Motor neuron (in vitro differentiated cells): ENCODE measurements at places on chromosomes 1 and 21. TPM values are rescaled to one million over a fixed set of nuclear protein-coding genes. Genes with fewer than 3 reads are reported as not detected.

The HES5 gene
- not detected in 2 replicates for total RNA-seq

The EFNA1 gene
- 1.5 and 2.2 TPM in 2 replicates for total RNA-seq

The ECE1 gene
- total RNA-seq, result 15.0 and 16.3 TPM in 2 replicates

The ELF3 gene
- total RNA-seq, result 4.7 and 5.2 TPM in 2 replicates

The ZFP69 gene
- total RNA-seq, result 8.5 and 10.0 TPM in 2 replicates

DNA sequence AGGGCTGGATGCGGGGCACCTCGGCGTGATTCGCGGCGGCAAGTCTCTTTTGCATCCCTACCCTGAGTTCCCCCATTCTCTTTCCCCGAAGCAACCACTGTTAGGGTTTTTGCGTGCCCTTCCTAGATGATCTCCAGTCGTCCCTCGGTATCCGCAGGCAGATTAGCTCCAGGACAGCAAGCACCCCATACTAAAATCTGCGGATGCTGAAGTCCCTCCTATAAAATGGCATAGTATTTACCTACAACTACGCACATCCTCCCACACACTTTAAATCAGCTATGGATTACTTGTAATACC lies 22.8 kb upstream of the CFAP126 start:
- ATAC-seq, result no peak

- peak; percentile 36 for ATAC-seq
Measured at GRCh38 chr1:110565565-110565964, 40.6 kb downstream of the KCNA2 start.

GRCh38 chr1:29271724-29272123 lies 35.4 kb downstream of the PTPRU start:
- ATAC-seq, result peak; percentile 60

GRCh38 chr1:171213559-171214454 lies 28.7 kb downstream of the FMO2 start:
- ATAC-seq, result no peak

GRCh38 chr1:219189952-219190351 lies 16.3 kb downstream of the LYPLAL1 start:
- ATAC-seq, result no peak

DNA sequence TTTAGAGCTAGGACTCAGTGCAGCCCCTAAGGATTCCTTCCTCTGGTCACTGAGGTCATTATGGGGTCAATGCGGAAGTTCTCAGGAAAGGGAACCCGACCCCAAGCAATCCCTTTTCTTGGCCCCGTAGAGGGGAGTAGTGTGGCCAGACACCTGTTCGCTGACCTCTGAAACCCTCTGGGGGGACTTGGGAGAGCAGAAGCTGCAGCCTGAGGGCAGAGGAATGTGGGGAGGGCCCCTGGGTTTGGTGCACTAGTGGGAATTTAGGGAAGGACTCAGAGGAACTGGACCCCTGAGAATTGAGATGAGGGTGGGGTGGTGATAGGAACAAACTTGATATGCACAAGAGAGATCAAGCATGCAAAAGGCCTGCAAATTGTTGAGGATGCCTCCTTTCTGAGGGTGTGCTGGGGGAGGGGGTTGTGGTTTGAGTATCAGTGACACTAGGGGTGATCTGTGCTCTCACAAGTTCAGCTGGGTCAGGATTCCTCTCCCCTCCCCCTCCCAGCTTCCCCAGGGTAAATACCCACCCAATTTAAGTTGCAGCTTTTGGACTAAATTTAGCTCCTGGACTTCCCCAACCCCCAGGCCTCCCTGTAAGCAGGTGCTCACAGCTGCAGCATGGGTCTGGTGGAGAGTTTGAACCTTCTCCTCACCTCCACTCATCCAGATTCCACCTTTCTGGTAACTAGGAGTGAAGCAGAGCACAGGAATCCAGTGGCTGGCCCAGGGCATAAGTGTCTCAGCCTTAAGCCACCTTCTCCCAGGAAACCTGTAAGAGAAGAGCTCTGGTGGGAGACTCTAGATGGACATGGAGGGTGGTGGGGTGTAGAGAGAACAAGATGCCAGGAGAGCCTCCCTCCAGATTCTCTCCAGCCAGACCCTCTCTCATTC lies 13.5 kb downstream of the ADAMTSL4 start:
- peak; percentile 1 for ATAC-seq

DNA sequence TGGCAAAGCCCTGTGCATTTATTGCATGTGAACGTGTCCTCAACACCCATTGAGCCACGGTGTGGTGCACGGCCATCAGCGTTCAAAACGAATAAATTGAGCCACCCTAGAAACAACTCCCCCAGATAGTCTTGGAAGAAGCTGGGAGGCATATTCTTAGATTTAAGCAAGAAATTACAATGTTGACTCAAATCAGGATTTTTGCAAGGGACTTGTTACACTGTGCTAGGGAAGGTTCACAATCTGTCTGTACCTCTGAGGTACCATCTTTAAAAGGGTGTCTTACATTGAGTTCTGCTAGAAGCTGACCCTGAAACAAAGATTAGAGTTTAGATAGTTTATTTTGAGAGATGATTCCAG lies 16.2 kb downstream of the CD247 start:
- ATAC-seq, result no peak

GRCh38 chr1:209896346-209896745 lies 41.7 kb upstream of the SYT14 start:
- no peak for ATAC-seq

DNA sequence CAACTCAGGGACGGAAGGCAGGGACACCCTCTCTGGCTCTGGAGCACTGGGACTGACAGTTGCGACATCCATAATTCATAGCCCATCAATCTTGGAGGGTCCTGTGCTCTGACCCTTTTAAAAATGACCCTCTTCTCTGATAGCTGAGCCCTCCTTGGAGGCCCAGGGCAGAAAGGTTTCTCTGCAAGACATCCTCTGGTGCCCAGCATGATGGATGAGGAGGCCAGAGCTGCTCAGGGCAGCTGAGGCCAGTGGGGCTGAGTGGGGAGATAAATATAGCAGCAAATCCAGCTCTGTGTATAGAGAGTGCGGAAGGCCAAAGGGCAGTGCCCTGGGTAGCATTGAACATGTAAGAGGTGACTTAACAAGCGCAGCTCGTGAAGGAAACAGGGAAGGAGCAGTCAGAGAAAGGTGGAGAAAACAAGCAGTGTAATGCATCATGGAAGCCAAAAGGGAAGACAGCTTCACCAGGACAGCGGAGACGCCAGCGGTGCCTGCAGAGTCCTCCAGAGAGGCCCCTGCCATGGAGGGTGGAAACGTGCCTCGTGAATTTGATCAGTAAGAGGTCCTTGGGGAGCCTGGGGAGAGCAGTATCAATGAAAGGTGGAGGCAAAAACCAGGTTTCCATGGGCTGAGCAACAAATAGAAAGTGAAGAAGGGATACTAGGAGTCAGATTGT lies 50.4 kb upstream of the FMOD start:
- peak; percentile 88 for ATAC-seq

DNA sequence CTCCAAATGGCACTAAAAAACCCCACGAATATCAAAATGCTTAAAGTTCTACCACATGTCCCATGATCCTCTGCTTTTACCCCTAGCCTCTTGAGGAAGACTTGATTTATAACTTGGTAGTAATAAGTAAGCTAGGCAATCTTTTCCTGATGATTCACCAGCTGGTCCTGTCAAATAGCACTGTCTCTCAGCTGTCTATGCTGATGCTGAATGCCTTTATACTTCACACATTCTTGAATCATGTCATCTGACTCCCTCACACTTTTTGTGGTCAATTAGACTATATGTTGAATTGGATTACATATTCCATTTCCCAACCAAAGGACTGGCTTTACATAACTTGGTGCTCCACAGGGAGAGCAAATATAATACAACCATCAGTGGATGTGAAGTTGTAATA lies 16.6 kb downstream of the C21orf91 start:
- no peak for ATAC-seq

GRCh38 chr1:209576392-209577197 lies 6.9 kb upstream of the CAMK1G start:
- ATAC-seq, result peak; percentile 100

- ATAC-seq, result no peak
Measured at GRCh38 chr1:56360021-56360420, 219.3 kb downstream of the PLPP3 start.

GRCh38 chr1:209924390-209924789 lies 13.6 kb upstream of the SYT14 start:
- ATAC-seq, result no peak

GRCh38 chr1:179910934-179911333 lies 28.8 kb downstream of the TOR1AIP1 start:
- ATAC-seq, result no peak
